Activated CD8-positive, alpha-beta memory T cell treated with anti-CD3 and anti-CD28 coated beads, Interleukin-2, amount 50 U/mL, for 48 hours (primary cell): ENCODE measurements at places on chromosomes 7 and 10.

GRCh38 chr10:35320341-35320740 is 16.0 kb upstream of the CCNY start:
- no peak for DNase-seq

DNA sequence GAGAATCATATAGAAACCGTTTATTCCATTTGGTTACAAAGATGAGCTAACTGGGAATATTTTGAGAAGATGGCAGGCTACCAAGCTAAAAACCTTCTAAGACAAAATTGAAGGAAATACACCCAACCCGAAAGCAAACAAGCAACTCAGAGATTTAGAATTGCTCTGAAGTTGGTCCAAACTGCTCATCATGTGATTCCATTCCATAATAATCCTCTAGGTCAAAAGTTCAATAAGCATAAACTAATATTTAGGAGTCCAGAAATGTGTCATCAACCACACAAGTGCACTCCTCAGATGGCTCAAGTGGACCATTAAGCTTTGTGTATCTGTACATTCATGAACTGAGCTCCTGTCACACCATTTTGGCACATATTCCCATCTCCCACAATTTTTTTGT is 28.7 kb downstream of the DGKI start:
- no peak for DNase-seq

GRCh38 chr10:13470270-13470669 is 58.5 kb downstream of the BEND7 start:
- DNase-seq: no peak

DNA sequence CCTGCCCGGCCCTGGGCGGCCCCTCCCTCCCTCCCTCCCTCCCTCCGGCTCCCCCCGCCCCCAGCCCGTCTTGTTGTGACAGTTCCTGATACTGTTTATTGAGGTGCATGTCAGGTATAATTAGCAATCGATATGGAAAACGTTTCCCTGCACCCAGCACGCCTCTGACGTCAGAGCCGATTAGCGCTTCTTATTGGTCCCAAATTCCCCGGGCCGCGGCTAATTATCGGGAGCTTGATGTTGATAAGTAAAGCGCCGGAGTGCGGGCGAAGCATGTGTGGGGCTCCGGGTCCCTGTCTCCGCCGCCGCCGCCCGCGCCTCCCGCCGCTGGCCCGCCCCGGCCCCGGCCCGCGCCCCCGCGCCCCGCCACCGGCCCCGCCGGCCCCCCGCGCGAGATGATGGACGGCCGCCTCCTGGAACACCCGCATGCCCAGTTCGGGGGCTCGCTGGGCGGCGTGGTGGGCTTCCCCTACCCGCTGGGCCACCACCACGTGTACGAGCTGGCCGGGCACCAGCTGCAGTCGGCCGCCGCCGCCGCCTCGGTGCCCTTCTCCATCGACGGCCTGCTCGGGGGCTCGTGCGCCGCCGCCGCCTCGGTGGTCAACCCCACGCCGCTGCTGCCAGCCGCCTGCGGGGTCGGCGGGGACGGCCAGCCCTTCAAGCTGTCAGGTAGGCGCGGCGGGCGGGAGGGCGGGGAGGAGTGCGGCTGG is at the start of gene UNCX:
Gene UNCX, plus strand, starts transcription at position 250 of the 710 bp plus-strand sequence. Its CDS starts 146 bp downstream, at position 396.
- DNase-seq: no peak

DNA sequence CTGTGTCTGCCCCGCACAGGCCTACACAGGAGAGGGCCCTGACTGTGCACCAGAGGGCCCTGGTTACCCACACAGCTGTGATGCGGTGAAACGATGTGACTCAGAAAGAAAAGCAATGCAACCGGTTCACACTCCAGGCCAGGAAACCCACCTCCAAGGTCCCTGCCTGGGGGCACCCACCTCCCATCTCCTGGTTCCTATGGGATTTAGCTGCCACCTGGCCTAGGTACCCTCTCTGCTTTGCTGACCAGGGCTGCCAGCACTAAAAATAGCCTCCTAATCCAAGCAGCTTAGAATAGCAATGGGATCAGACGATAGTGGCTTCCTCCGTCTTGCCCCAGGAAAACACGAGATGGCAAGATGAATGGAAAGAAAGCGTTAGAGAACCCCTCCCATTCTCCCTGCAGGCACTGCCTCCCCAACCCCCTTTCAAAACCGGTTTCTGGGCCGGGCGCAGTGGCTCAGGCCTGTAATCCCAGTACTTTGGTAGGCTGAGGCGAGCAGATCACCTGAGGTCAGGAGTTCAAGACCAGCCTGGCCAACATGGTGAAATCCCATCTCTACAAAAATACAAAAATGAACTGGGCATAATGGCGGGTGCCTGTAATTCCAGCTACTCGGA is 12.4 kb downstream of the RBP3 start:
- DNase-seq: no peak

GRCh38 chr7:151758622-151759540 is 118.0 kb downstream of the PRKAG2 start:
- no peak for DNase-seq

DNA sequence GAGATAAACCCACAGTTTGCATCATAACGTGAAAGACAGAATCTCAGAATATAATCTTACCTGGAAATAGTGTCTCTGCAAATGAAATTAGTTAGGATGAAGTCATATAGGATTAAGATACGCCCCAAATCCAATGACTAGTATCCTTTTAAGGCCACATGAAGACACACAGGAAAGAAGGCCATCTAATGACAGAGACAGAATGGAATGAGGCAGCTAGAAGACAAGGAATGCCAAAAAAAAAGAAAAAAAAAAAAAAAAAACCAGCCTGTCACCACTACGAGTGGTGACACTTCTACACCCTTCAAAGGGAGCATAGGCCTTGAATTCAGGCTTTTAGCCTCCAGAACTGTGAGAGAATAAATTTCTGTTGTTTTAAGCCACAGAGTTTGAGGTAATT is 82.9 kb downstream of the HYCC1 start:
- no peak for DNase-seq

DNA sequence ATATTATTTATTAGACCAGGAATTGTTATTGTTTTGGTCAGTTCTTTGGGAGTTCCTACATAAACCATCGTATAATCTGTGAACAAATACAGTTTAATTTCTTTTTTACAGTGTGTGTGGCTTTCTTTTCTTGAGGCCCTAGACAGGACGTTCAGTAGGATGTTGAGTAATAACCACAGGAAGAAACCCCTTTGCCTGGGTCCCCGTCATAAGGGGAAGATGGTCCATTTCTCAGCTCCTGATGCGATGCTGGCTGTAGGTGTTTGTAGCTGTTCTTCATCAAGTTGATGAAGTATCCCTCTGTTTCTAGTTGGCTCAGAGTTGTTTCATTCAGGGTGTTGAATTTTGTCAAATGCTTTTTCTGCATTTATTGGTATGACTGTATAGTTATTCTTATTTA is 219.7 kb upstream of the ADARB2 start:
- no peak for DNase-seq

GRCh38 chr10:132107949-132108877 is 42.5 kb downstream of the JAKMIP3 start:
- peak; percentile 33 for DNase-seq

GRCh38 chr7:333393-333764 is 43.4 kb downstream of the FOXL3 start:
- DNase-seq: no peak

DNA sequence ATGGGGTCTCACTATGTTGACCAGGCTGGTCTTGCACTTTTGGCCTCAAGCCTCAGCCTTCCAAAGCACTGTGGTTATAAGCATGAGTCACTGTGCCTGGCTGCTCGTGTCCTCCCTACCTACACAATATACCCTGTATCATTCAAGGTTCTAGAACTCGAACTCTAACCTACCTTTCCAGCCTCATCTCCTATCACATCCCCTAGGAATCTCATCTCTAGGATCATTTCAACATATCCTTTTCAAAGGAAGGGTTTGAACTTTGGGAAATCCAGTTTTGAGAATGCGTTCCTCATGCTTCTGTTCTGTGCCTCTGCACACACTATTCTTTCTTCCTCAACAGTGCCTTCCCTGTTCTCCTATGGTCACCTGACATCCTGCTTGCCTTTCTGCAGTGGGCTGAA is 87.8 kb upstream of the RHEB start:
- DNase-seq: no peak

- DNase-seq: peak; percentile 17
These were observed 5.8 kb downstream of the ANTXRL start for GRCh38 chr10:46292573-46293023.

GRCh38 chr10:124743191-124744101 is 732 bp downstream of the FAM53B start:
- DNase-seq: peak; percentile 75

DNA sequence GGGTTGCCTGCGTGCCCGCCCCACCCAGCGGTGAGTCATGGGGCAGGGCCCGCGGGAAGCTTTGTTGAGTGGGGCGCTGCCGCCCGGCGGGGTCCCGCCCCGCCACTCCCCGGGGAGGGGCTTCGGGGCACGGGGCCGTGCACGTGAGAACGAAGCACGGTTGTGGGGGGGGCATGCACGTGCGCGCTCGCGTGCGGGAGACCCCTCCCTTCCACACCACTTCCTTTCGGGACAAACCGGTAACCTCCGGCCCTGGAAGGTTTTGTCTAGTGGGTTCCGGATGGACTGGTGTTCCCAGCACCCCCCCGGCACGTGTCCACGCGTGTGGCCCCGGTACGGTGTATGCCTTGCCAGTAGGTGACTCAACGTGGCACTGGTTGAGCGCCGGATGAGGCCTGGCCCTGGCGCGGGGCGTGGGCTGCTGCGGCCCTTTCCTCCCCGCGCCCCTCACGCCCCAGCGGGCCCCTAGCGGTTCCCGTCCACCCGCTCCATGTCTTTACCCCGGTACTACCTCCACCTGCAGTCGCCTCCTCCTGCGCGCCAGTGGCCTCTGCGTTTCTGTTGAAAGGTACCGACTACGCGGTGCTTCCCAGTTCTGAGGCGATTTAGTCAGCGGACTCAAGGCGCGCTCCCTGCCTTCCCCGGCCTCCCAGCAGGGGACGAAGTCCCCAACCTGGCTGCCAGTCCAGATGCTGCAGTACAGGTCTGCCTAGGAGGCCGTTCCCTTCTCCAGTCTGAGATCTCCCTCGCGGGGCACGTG is 3.1 kb downstream of the ADIRF start:
- peak; percentile 89 for DNase-seq

DNA sequence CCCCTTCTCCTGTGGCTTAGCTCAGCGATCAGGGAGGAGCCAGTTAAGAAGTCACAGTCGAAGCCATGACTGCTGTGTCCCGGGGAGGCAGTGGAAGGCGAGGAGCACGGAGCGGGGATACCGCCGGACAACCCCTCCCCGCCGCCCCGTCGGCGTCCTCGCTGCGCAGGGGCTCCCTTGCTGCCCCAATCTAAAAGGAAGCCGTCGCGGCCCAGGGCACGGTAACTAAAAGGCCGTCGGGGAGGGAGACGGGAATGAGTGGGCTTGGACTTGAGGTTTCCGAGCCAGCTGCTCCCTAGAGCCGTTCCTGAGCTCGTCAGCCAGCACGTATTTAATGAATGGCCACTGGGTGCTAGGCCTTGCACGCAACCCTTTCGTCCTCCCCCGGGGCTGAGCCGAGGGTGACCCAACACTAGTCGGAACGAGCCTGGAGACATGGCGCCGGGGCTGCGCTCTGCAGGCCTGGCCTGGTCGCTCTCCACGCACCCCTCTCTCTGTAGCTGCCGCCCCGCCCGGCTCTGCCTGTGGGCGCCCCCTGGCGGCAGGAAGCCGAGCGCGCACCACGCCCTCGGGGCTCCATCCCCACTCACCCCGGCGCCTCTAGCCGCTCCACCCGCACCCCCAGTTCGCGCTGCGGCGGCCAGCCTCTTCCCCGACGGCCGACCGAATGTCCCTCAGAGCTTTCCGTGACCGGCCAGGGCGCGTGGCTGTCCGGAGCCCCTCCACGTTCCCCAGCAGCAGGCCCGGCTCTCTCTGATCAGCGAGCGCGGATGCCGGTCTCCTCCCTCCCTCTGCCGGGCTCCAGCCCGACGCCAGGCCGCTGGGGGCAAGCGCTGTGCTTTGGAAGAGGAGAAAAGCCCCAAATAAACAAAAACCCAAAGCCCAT is 29.3 kb upstream of the KCNK18 start:
- DNase-seq: peak; percentile 93

- DNase-seq: no peak
These were observed 2.7 kb downstream of the CCSER2 start for GRCh38 chr10:84331091-84331490.

DNA sequence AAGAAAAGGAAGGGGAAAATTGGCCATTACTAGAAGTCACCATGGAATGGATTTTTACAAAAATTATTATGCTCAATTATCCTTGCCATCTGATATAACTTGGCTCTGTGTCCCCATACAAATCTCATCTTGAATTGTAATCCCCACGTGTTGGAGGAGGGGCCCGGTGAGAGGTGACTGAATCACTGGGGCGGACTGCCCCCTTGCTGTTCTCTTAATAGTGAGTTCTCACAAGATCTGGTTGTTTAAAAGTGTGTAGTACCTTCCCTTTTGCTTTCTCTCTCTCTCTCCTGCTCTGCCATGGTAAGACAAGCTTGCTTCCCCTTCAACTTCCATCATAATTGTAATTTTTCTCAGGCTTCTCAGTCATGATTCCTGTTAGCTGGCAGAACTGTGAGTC is 1023.6 kb downstream of the XPNPEP1 start:
- DNase-seq: no peak

DNA sequence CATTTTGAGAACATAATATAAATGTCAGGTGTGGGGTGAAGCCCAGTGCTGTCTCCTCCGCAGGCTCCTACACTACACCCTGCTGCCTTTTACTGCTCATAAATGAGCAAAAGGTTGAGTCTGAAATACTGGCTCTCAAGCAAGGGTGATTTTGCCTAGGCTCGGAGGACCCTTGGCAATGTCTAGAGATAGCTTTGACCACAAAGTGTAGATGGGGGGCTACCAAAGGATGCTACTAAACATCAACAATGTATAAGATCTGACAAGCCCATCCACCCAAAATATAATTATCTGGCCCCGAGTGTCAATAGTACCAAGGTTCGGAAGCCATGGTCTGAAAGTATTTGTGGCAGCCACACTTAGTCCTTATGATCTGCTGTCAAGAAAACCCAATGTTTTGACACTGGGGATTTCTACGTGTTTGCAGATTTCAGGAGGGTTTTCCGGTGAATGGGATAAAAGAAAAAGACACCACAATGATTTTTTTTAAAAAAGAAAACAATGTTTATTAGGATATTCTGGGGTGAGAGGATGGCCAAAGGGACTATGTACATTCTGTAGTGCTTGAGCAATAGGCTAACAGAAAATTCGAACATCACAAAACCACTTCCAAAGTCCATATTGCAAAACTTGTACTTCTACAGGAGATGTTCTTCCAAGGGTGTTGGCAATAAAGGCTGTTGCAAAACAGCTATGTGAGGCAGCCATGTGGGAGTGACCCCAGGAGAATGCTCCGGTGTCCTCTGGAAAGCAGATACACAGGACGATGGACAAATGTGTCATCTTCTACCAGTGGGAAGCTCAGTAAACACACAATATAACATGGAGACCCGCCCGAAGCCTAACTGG is 216.3 kb downstream of the GFRA1 start:
- no peak for DNase-seq

DNA sequence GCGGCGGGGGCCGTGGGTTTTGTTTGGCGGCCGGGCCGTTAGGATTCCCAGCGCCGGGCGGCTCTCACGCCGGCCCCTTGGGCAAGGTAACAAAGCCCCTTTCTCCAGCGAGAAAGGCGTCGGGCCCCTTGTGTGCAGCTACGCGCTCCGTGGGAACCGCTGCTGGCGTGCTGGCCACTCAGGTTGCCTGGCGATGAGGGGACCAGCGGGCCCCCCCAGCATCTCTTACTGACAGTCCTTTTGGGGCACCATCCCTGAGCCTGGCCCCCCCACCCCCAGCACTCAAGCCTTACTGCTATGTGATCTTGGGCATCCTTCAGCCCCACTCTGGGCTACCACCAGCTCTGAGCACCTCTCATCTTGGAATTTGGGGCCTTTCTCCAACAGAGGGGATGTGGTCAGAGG is 1.8 kb downstream of the LFNG start:
- DNase-seq: peak; percentile 70

GRCh38 chr7:151101621-151102396 is 15.5 kb downstream of the AGAP3 start:
- no peak for DNase-seq

GRCh38 chr10:92573091-92573797 is 649 bp downstream of the IDE start:
- DNase-seq: peak; percentile 78
